ENCODE measurements at places on chromosomes 12 and 14. TPM values are rescaled to one million over a fixed set of nuclear protein-coding genes. Genes with fewer than 3 reads are reported as not detected.
A peak's percentile ranks its signal among the peaks of the same experiment; 100 is the strongest.

DNA sequence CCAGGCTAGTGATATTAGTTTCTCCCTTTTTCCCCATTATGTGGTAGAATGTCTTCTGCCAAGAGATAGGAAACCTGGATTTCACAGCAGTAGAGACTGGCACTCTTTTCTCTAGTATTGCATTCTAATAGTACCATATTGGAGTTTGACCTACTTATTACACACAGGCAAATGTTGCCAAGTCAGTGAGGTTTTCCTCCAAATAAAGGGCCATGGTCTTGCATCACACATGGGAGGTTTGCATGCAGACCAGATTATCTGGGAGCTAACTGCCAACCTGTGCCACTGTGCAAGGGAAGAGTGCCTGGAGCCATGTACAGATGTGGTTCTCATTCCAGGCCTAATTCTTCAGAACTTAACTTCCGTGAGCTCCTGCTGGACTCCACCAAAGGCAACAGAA, 113.3 kb downstream of the ANO6 start:
- no peak for DNase-seq

GRCh38 chr14:66043921-66044320, 442.2 kb upstream of the CCDC196 start:
- no peak for DNase-seq

GRCh38 chr12:69061574-69061973, 128.6 kb upstream of the CPM start:
- no peak for DNase-seq

DNA sequence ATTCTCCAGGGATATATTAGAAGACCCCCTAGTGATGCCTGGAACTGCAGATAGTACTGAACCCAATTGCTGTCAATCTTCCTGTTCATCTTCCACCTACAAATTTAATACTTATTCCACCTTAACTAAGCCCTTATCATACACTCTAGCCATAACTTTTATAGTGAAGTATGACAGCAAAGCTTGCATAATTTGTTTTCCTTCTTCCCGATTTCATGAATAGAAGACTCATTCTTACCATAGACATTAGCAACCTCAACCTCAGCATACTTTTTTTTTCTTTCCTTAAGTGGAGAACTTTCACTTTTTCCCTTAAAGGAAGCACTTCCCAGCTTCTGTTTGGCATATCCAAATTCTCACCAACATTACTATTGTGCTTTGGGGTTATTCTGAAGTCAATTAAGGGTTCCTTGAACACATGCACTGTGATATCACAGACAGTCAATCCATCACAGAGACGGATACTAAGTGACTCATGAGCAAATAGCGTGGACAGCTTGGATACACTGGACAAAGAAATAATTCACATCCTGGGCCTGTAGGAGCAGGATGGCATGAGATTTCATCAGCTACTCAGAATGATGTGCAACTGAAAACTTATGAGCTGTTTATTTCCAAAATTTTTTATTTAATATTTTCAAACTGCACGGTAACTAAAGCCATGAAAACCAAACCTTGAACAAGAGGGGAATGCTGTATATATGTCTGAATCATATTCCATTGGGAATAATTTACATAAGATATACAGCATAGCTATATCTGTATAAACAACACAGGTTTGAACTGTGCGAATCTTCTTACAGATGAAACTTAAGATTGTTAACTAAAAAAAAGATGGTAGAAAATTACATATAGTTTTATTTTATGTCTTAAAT, 63.9 kb downstream of the SYT1 start:
- no peak for DNase-seq

GRCh38 chr14:59711080-59711479, 134.5 kb upstream of the CCDC175 start:
- no peak for DNase-seq

- no peak for DNase-seq
Measured at GRCh38 chr14:84432676-84433075, 1097.3 kb upstream of the FLRT2 start.

GRCh38 chr12:37547611-37548010, 769.0 kb upstream of the ALG10B start:
- no peak for DNase-seq

GRCh38 chr12:71872972-71873371, 33.4 kb downstream of the TBC1D15 start:
- no peak for DNase-seq

DNA sequence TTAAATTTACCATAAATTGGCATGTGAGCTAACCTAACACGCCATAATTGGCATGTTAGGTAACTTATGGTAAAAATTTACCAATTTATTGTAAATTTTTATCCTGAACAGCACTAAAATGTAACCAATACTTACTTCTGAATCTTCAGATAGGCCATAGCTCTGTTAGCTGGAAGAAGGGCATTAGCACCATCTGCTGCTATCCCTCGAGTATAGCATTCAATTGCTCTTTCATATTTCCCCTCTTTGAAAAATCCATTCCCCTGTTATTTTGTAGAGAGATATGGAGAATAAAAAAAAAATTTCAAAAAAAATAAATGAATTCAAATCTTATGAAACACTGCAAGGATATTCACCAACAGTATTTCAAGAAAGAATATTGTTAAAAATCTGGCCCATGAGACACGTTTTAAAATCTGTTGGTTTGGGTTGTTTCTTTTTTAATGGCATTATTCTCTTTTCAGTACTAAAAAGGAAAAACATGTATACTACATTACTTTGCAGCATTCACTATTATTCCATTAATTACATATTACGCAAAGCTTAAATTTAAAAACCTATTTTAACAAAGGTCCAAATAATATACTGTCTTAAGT, 19.1 kb downstream of the RPAP3 start:
- no peak for DNase-seq

DNA sequence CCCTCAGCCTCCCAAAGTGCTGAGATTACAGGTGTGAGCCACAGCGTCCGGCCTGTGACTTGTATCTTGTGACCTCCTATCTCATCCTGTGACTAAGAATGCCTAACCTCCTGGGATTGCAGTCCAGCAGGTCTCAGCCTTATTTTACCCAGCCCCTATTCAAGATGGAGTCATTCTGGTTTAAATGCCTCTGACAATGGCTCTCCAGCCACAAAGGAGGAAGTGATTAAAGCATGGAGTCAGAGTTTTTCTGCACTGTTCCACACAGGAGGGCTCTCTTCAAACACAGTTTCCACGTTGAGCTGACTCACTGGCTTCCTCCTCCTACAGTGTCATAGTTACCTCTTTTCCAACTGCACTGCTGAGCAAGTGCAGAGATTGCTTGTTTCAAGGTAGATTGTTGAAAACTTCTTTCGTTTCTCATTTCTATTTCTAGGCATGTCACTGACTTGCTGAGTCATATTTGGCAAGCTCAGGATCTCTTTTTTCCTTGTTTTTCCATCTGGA, 383.8 kb downstream of the PCNX1 start:
- no peak for DNase-seq

GRCh38 chr12:12396694-12397093, 39.8 kb downstream of the BORCS5 start:
- DNase-seq = no peak

GRCh38 chr12:85627584-85627983, 208.6 kb downstream of the RASSF9 start:
- no peak for DNase-seq

- no peak for DNase-seq
Measured at GRCh38 chr14:87450193-87450592, 542.8 kb downstream of the GALC start.

DNA sequence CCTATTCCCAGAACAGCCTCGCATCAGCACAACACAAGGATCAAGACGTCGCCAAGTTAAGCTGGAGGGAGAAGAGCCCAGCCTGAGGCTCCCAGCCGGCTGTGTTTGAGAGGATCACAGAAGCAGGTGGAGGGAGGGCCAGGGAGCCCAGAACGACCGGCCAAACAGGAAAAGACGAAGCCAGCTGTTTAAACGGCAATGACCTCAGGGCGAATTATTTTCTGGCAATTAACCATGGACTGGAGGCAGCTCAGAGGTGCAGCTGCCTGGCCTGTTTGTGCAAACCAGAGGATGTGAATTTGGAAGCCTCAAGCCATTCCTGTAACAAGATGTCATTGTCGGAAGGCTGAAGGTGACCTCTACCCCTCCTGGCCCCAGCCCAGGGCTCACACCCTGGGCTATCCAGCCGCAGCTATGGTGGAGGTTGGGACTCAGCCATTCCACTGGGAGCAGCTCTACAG, 175.8 kb upstream of the PRMT8 start:
- DNase-seq = peak; percentile 89

DNA sequence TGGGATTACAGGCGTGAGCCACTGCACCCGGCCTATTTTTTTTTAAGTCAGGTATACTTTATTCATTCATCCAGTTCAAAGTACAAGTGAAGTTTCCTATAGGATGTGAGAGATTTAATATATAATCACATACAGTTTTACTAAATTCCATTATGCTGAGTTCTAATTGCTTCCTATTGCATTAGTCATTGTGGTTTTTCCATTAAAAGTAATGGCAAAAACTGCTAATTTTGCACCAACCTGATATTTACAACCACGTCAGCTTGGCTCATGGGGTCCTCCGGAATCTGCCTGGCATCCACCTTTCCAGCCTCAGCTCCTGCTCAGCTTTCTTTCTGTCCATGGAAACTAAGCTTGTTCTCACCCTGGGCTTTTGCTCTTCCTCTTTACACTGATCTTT, 67.0 kb upstream of the CSRP2 start:
- no peak for DNase-seq

GRCh38 chr14:102396521-102396920, 33.8 kb downstream of the TECPR2 start:
- no peak for DNase-seq

DNA sequence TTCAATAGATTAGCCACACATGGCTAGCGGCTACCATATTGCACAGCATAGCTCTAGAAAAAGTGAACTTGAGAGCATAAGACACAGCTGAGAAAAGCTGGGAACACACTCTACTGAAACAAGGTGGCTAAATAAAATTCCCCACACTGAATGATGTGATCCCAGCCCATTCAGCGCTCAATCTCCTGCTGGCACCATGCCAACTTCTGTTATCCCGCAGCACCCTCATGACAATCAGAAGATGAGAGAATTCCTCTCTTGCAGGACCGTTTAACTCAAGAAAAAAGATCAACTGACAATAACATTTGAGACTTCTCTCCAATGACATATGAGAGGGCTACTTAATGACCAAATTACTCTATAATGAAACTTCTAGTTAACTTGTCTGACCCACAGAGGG, 115.4 kb downstream of the ADAMTS20 start:
- no peak for DNase-seq

- no peak for DNase-seq
Measured at GRCh38 chr12:24507827-24508226, 441.1 kb downstream of the BCAT1 start.

- no peak for DNase-seq
Measured at GRCh38 chr12:70828351-70828750, 92.2 kb downstream of the PTPRR start.

DNA sequence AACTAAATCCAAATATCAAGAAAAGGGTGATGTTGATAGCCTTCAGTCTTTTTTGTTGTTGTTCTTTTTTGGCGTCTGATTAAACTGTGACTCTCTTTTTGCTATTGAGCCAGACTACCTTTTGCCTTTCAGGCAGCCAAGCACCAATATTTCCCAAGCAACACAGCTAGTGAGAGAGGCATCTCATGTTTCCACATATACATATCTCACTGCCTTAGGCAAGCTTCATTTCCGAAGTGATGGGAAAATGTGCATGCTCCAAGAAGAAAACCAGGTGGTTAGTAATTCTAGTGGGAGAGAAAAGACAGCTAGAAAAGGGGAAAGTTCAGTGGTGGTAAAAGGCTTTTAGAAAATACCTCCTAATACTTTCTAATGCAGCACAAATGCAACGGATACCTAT, 277.7 kb downstream of the TMTC2 start:
- DNase-seq = no peak

- no peak for DNase-seq
Measured at GRCh38 chr14:50451854-50452253, 55.2 kb upstream of the CDKL1 start.

The CCDC38 gene
- 0.14 TPM for total RNA-seq

The AJUBA gene
- 6.8 TPM for total RNA-seq

The ADAM21 gene
- 0.32 TPM for total RNA-seq

The MDGA2 gene
- total RNA-seq = not detected

The RNASE1 gene
- total RNA-seq = 394 TPM

The OVCH1 gene
- 0.11 TPM for total RNA-seq

The RERGL gene
- 2.1 TPM for total RNA-seq

The NUMB gene
- total RNA-seq = 45.5 TPM

The MMP17 gene
- total RNA-seq = 1.4 TPM

The JPH4 gene
- 0.38 TPM for total RNA-seq

The FKBP3 gene
- 84.9 TPM for total RNA-seq

The WNT5B gene
- 1.9 TPM for total RNA-seq

The LRFN5 gene
- 1.0 TPM for total RNA-seq

The COCH gene
- total RNA-seq = 0.38 TPM

The GPRC5D gene
- not detected for total RNA-seq

Data from right cardiac atrium (tissue), 5 donors.